ENCODE measurements at places on chromosomes 11 and 22.

DNA sequence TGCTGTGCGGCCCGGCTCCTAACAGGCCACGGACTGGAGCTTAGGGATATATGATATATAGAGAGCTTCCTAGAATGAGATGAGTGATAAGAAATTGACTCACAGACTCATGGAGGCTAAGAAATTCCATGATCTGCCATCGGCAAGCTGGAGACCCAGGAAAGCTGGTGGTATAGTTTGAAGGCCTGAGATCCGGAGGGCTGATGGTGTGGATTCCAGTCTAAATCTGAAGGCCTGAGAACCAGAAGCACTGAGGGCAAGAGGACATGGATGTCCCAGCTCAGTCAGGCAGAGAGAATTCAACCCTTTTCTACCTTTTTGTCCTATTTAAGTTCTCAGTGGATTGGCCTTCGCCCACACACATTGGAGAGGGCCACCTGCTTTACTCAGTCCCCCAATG is 564.8 kb downstream of the TBC1D22A start:
- DNase-seq, result no peak

- DNase-seq, result no peak
These were observed 8.4 kb downstream of the FXYD6 start for GRCh38 chr11:117868088-117868487.

DNA sequence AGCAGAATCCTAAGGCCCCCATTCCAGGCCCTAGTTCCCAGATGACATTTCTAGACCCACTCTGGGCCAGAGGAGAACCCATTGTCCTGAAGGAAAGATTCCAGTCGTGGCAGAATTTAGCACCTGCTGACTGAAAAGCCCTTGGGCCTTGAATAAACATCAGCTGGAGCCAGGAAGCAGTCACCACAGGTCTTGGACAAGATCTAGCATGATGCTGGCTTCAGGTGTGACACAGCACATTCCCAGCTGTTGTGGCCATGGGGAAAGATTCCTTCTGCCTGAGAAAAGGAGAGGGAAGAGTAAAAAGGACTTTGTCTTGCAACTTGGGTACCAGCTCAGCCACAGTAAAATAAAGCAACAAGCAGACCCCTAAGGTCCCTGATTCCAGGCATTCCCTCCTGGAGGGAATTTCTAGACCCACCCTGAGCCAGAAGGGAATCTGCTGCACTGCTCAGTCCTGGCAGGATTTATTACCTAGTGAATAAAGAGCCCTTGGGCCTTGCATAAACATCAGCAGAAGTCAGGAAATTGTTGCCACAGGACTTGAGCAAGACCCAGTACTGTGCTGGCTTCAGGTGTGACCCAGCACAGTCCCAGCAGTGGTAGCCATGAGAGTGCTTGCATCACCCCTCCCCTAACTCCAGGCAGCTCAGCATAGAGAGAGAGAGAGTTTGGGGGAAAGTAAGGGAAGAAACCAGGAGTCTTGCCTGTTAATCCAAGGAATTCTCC is 42.5 kb upstream of the PAMR1 start:
- no peak for DNase-seq

DNA sequence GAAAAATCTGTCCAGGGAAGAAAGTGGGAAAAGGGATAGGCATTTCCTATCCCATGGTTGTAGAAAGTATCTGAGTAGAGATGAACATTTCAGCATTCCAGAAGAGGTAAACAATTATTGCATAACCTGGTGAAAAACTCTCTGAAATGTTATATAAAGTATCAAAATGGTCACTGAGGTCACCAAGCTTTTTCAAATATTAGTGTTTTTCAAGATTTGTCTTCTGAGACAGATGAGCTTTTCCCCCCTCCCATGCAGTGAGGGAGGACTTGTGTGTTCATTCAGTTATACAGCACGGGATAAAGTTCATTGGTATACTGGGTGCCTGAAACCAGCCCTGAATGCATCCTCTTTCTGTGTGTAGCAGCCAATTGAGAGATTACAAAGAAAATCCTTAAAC is 1.9 kb upstream of the DEPDC7 start:
- DNase-seq, result no peak

DNA sequence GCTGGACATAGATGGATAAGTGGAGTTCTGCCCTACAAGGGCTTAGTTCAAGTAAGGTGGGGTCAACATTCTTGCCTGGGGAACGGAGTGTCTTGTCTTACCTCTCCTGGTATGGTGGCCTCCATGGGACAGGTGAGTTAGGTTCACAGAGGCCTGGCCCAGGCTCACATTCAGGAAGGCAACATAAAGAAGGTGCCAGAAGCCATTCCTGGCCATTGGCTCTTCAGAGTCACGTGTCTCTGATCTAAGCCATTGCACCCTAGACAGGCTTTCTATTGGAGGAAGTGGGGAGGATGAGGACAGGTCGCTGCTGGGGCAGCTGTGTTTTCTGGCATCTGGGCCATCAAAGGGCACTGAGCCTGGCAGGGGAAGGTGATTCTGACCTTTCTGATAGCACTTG is 14.8 kb downstream of the LMO2 start:
- DNase-seq, result no peak

DNA sequence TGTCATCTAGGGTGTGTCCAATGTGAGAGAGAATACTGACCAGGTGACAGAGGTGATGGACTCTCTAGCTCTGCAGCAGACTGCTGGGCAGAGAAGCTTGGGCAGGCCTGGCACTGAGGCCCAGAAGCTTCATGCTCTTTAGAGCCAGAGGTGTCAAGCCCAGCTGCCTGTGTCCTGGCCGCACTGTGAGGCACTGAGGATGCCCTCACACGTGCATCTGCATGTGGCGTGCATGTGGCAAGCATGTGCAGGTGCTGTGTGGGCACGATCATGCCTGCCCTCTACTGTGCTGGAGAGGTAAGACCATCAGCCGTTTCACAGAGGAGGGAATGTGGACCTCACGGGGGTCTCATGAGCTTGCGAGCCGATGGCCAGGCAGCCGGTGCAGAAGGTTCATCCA is 15.8 kb upstream of the TXNRD2 start:
- no peak for DNase-seq

- DNase-seq, result no peak
These were observed 454.3 kb downstream of the OPCML start for GRCh38 chr11:133078012-133078411.

DNA sequence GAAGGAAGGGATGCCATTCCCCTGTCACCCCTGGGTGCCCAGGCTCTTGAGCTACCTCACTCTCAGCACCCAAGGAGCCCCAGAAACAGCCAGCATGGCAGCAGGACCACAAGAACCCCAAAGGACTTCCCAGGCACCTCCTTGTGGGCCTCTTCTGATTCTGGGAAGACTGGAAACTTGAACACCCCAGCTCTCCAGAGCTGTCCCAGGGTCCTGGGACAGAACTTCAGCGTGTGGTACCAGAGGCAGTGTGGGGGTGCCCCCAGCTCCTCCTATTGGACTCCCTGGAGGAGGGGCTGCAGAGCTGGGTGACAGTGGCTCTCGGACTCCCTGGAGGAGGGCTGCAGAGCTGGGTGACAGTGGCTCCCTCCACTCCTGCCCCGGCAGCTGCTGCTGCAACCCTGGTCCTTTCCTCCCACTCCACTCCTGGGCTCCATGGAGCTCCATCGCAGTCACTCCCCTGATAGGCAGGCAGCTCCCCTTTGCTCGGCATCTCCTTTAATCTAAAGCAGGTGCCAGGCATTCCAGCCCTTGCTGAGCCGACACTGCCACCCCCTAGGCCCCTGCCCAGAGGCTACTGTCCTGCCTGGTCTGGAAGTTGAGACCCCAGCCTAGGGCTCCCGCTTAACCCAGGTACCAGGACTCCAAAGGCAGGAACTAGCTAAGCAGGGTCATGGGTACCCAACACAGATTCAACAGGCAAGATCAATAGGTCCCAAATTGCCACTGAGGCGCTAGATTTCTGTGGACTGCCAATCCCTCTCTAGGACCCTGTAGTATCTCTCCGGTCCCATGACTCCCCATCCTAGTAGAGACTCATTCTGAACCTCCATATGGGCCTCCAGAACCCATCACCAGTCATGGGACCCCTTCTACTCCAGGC is 2.7 kb downstream of the BCL9L start:
- DNase-seq, result no peak

DNA sequence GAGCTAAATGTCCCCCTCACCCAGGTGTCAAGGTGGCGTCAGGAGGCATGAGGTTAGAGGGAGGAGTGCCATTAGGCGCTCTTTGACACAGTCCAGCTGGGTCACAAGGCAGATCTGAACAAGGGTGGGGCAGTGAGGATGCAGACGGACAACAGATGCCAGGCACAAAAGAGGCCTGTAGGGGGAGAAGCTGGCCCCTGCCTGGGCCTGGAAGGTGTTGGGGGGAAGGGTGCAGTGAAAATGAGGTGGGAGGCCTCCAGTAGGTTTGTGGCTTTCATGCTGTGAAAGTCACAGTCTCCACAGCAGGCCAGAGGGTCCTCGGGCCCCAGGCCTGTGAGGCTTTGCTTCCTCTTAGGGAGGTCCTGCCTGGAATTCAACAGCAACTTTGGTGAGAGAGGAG is 85.0 kb upstream of the PLET1 start:
- no peak for DNase-seq

- no peak for DNase-seq
These were observed 60.2 kb upstream of the PDE3B start for GRCh38 chr11:14583252-14584034.

DNA sequence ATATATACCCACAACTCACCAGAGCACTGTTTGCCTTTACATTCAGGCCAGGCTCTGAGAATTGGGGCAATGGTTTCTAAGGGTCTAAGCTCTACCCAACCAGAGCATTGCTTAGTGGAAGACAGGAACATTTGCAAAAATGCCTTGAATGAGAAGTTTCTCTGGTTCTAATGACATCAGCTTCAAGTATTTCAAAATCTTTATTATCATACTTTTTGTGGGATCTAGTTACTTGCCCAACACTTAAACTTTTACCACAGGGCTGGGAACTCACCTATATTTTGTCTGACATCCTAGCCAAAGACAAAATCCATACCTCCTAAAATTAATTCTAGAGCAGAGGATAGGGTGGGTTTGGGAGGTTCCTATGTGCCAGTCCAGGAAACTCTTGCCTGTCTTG is 51.5 kb downstream of the INSC start:
- no peak for DNase-seq

DNA sequence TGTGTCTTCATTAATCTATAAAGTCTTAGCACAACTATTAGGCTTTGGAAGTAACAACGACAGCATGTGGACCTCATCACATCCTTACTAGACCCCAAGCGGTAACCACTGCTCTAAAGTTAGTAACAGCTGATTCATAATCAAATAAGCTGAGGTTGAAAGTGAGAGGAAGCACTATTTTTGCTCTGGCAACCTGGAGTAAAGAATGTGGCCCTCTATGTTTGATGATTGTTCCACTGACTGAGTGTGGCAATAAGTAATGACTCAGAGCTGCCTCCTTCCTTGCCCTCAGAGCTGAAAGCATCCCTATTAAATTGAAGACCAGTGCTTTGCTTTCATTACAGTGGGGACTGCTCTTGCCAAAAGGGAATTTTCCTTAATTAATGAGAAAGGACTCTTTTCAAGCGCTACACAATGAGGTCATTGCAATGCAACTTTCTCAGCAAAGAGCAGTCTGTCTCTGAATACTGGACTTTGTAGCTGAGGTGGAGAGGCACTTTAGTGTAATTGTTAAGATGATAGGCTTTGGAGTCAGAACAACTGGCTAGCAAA is 906.1 kb upstream of the RAG2 start:
- DNase-seq, result no peak

DNA sequence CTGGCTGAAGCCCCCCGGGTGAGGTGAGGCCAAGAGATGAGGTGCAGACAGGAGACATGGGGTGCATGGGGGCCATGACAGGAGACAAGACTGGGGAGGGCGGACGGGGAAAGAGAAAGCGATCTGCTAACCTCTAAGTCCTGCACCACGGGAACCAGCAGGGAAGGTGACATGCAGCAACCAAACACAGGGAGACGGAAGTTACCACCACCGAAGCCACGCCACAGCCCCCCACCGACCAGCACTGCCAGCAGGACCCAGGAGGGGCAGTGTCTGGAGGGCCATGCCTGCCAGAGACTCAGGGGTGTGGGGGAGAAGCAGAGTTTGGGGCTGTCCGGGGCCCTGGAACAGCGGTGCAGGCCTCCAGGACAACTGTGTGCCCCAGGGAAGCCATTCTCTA is 14.1 kb upstream of the RASL10A start:
- DNase-seq, result no peak

DNA sequence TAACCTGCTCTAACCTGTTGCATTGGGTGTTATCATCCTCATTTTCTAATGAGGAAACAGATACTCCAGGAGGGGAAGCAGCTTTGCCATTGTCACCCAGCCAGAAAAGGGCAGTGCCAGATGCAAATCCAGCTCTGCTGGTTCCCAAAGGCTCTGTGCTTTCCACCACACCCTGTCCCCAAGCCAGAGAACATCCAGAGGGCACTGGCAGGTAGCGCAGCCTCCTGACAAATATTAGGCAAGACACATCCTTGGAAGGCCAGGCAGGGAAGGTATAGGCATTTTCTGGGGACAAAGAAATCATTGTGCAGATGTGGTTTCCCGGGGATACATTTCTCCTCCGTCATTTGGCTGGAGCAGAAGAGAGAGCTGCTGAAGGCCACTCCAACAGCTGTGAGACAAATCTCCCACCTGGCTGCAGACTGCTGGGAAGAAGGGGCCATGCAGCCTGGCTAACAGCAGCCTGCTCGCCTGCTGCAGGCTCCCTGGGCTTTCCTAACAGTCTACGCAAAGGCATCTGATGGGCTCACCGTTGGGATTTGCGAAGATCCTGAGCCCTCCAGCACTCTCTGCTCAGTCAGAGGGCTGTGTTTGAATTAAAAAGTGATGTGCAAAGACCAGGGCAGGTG is 93.9 kb upstream of the PITPNB start:
- no peak for DNase-seq

GRCh38 chr11:60378354-60378753 is at the start of gene MS4A7:
Gene MS4A7 (plus strand): TSS chr11:60378532. CDS start chr11:60383142, 4,610 bp downstream.
- DNase-seq, result no peak

DNA sequence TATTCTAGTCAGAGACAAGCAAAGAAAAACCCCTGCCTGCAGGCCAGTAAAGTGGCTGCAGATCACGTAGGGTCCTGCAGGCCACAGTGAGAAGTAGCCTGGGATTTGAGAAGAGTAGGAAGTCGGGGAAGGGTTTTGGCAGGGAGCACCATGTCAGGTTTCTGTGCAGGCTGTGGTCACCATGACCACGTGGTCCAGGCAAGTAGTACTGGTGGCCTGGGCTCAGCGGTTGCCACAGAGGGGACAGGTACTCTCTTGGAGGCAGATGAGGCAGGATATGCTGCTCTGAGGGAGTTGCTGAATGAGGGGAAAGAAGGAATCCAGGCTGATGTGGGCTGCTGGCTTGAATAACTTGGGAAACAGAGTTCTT is 46.5 kb downstream of the PISD start:
- no peak for DNase-seq

GRCh38 chr11:37107831-37108230 is 509.8 kb upstream of the RAG2 start:
- no peak for DNase-seq

DNA sequence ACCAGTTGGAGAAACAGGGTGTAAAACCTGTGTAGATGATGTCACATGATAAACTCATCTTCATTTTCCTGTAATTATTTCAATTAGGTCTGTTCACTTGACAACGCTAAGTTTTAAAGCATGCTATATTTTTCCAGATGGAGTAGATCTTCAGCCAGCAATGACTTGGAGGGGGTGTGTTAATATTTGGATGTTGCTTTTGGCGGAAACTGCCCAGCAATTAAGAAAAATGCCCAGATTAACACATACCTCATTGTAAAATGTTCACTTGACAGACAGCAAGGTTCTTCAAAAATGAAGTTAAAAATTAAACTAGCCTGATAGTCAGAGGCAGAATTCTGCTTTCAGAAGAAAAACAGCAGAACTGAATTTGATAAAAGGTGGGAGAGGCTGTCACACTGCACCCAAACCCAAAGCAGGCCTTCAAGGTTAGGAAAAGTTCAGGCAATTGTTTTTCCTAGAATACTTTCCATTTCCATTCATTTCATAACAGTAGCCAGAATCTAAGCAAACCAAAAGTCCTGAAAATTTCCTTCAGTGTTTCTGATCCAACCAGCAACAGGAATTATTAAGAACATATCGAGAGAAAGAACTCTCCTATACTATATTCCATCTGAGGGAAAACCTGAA is 33.0 kb downstream of the VSIG10L2 start:
- DNase-seq, result no peak
